ENCODE measurements at places on chromosomes 11 and 22.
A peak's percentile ranks its signal among the peaks of the same experiment; 100 is the strongest.

DNA sequence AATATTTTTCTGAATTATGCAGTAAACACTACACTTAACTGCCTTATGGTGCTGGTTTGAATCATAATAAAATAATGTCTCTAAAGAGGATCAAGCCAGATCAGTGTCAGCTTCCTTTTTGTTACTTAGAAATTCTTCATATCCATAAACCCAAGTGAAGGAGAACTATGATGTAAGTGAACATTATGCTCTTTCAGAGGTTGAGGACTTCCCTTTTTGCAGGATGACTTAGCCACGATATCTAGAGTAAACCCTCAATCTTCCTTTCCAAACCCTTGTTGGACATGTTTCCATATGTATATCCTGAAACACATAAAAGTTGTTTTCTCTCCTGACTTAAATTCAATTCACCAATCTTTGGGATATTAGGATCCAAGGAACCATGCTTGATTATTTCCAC, 19.1 kb downstream of the OR8D1 start:
- no peak for DNase-seq

DNA sequence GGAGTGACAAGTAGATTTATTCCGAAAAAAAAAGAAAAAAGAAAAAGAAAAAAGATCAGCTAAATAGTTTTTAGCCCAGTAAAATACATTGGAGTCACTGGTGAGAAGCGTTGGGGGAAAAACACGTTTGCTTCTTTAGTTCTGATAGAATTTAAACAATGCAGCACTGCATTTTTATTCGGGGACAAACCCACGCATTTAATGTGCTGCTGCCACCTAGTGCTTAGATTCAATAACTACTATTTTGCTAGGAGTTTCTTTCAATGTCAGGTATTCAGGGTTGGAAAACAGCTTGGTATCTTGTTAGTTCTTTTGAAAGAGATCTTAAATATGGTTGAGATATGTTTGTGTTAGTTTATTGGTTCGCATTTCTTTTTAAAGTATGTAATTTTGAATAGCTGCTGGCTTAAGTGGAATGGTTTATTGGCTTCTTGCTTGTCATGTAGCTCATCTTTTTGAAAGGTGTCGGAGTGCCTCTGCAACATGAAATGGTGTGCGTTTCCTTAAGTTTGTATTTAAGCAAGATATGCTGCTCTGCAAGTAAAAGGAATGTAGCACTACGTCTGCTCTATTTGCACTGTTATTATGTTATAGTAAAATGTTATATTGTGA, 41.9 kb downstream of the SVIP start:
- no peak for DNase-seq

DNA sequence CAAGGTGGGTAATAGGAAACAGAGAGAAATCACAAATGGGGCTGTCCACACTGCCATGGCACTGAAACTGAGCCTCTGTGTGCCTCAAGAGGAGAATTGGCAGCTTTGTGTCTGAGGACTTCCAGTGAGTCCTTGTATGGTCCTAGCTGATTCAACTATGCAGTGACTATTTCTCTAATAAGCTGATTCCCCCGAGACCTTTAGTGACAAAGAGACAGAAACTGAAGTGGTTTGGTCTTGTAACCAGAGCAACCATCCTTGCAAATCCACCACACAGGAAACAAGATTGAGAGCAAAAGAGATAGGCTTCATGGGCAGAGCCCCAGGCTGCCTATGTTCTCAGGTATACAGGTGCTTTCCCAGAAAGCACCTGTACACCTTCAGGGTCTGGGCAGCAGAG, 1038.5 kb downstream of the NTM start:
- DNase-seq = no peak

DNA sequence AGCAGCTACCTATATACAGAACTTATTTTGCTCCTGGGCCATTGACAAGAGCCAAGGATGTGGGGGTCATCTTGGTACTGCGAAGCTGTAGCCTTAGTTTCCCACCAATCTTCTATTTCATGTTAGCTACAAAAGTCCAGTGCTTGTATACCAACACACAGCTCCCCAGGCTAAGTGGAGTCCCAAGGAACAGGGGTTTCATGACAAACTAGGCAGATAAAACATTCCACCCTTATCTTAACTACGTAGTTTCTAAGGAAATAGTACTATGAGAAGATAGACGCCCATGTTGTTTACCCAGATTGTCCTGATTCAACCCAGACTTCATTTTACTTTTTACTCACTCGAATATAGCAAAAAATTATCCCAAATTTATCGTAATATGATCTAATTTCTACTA, 218.5 kb downstream of the DYNC2H1 start:
- DNase-seq = no peak

GRCh38 chr11:130601141-130601540, 152.7 kb downstream of the ADAMTS15 start:
- no peak for DNase-seq

- DNase-seq = no peak
Observed at GRCh38 chr11:116715383-116715782, 57.4 kb downstream of the BUD13 start.

- peak; percentile 43 for DNase-seq
Observed at GRCh38 chr11:9003573-9004182, at the start of gene NRIP3. Gene NRIP3, minus strand, starts transcription at chr11:9004001. Its CDS starts 66 bp downstream, at chr11:9003935.

GRCh38 chr11:125975634-125976033, 29.8 kb downstream of the VSIG10L2 start:
- no peak for DNase-seq

GRCh38 chr11:528166-528814, 7.1 kb downstream of the HRAS start:
- no peak for DNase-seq

DNA sequence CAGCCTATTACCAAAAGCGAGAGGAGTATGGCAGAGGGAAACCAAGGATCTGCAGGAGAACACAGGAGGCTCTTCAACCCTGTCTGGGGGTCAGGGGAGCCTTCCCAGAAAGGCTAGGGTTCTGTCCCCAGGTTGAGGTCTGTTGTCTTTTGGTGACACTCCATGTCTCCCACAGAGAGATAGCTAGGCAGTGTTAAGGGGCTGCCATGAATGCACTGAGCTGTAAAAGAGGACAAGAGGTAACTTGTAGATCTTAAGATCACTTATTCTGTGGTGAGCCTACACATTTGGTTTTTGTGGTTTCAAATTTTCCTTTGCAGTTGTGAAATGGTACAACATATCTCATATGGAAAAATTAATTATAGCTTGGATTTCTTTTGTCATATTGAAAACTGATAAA, 6.0 kb upstream of the ACER3 start:
- DNase-seq = no peak

GRCh38 chr22:40597526-40598430, 38.7 kb downstream of the MRTFA start:
- no peak for DNase-seq

DNA sequence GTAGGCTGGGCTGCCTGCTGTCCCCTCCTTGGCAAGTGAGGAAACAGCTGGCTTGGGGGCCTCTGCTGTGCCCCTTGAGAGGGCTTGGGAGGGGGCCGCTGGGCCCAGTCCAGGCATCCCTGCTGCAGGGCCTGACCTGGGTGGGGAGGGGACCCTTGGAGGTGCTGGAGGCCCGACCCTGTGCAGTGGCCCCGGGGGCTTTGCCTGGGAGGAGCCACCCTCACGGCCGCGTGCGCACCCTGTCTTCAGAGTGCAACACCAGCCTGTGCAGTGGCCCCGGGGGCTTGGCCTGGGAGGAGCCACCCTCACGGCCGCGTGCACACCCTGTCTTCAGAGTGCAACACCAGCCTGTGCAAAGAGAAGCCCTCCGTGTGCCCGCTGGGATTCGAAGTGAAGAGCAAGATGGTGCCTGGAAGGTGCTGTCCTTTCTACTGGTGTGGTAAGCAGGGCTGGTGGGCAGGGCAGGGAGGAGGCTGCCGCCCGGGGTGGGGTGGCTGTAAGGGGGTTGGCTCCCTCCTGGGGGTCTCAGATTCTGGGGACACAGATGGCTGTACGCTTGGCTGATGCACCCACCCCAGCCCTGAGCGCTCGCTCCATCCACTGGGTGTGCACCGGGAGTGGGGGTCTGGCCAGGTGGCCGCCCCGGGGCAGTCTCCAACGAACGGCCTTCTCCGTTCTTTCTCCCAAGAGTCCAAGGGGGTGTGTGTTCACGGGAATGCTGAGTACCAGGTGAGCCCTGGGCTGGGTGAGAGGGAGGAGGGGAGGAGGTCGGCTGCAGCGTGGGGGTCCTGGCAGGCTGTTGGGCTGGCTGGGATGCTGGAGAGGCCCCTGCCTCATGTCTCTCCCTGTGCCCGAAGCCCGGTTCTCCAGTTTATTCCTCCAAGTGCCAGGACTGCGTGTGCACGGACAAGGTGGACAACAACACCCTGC, 32.9 kb downstream of the MUC2 start:
- no peak for DNase-seq

Data from stimulated activated CD8-positive, alpha-beta memory T cell treated with anti-CD3 and anti-CD28 coated beads, Interleukin-7, amount 100 ng/mL, for 1 hour (primary cell).